Cerebellar cortex (tissue), 1 donor: ENCODE measurements at places on chromosomes 6 and 20.

GRCh38 chr20:56985066-56985685, 281.3 kb downstream of the BMP7 start:
- DNase-seq = no peak

GRCh38 chr6:100691972-100692371, 189.2 kb downstream of the ASCC3 start:
- no peak for DNase-seq

DNA sequence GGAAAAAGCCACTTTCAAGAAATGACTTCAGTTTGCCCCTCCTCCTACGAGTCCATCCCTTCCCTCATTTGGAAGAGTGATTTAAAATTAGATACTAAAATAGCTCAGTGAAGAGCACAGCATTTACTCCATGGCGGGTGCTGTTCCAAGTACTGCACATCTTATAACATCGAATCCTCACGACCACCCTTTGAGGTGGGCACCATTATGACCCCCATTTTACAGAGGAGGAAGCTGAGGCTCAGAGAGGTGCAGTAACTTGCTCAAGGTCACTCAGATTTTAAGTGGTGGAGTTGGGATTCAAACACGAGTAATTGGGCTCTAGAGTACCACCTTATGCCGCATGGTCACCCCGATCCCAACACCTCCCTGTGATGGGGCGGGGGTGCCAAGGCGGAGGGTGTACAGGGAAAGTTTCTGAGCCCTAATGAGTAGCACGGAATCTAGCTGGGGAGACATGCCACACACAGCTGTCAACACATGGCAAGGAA, 25.5 kb downstream of the TTBK1 start:
- DNase-seq = no peak

DNA sequence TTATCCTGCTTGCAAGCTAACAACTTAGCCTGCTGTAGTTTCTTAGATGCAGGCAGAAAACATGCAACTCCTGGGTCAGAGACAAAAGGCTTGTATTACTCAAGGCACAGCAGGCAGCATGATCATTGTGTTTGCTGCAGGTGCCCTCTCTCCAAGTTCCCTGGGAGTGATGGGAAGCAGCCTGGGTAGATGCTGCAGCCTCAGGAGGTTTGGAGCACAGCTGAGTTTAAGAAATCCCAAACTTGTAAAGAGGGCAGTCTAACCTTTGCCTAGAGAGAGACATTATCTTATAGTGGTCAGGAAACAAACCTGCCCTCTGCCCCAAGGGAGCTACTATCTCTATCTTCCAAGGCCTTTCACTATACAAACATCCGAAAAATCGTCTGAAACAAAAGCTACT, 61.1 kb downstream of the PFDN4 start:
- no peak for DNase-seq

- DNase-seq = no peak
Observed at GRCh38 chr20:57797401-57797800, 87.6 kb upstream of the PMEPA1 start.

GRCh38 chr6:112877134-112878100, 530.3 kb downstream of the RFPL4B start:
- DNase-seq = no peak

DNA sequence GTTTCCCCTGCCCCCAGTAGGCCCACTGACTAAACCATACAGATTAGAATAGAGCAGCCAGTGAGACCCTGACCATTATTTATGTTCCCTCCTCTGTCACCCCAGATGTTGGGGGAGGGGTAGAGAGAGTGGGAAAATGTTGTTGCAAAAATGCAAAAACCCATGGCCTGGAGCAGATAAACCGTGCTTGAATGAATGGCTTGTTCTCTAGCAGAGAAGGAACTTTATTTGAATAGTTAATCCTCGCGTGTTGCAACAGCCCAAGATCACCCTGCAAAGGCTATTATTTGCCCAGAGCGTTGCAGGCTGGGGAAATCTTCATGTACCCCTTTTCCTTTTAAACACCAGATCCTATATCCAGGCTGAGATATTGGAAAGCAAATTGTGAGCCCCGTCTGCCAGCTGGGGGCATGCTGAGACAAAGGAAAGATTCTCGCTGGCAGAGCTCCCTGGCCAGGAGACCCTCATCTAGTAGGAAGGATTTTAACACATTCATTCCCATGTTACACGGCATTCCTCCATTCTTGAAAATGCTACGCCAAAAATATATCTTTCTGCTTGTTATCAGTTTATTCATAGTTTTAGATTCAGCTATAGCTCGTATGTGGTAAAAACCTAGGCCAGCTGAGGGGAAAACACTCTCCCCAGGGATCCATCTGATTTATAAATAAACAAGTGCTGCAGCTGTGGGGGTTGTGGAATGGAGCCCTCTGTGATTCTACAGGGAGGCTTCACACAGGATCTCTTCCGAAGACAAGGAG, 53.0 kb downstream of the LINC00237 start:
- no peak for DNase-seq

- no peak for DNase-seq
Observed at GRCh38 chr20:10532361-10532760, 97.3 kb downstream of the SLX4IP start.

DNA sequence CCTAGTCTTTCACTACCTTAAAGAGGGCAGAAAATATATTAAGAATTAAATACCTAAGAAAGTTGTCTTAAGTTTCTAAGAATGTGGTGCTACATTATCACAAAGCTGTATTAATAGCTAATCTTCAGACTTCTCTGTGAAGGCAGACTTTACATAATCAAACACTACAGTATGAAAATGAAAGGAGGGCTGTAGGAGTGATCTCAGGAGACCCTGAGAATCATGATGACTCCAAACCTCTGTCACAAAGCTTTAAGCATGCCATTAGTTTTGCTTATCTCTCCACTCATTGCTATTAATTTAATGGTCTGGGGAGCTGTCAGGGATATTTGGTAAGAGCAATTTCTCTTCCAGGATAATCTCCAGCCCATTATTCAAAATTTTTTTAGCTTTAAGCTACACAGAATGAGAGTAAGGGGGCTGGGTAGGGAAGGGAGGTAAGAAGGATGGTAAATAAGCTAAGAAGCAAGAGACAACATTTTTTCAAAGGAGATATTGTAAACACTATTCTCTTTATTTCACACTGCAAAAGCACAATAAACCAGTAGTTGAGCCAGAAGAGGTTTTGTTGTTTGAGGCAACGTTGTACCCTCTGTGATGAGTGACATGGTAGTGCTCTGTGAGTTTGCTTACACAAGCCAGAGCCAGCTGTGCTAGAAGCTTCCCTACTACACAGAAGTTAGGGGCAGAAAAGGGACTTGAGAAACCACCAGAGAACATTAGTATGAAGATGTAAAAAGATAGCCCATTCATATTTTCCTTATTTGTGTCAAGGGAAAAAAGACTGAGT, 258.8 kb downstream of the GMDS start:
- DNase-seq = no peak

- DNase-seq = peak; percentile 37
Observed at GRCh38 chr6:42450477-42451332, 1.0 kb downstream of the TRERF1 start.

GRCh38 chr6:75273009-75273408, 11.6 kb downstream of the TMEM30A start:
- no peak for DNase-seq

GRCh38 chr6:47308552-47309290, 984 bp downstream of the TNFRSF21 start:
- peak; percentile 31 for DNase-seq

DNA sequence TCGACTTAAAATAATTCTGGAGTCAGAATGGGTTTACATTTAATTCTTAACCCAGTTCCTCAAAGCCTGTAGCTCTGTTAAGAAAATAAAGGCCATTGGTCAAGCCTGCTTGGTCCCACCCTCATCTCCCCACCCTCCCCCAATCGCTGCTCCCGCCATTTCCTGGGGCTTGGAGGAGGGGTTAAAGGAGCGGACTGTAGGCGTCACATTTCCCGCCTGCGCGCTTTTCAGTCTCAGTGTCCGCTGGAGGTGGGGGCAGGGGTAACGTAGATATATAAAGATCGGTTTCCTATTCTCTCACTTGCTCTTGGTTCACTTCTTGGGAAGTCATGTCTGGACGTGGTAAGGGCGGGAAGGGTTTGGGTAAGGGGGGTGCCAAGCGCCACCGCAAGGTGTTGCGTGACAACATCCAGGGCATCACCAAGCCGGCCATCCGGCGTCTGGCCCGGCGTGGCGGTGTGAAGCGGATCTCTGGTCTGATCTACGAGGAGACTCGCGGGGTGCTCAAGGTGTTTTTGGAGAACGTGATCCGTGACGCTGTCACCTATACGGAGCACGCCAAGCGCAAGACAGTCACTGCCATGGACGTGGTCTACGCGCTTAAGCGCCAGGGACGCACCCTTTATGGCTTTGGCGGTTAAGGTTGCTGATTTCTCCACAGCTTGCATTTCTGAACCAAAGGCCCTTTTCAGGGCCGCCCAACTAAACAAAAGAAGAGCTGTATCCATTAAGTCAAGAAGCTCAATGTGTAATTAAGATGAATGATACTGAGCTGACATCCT, 58.9 kb downstream of the TRIM38 start:
- peak; percentile 99 for DNase-seq

GRCh38 chr6:121451250-121451649, 15.8 kb downstream of the GJA1 start:
- peak; percentile 56 for DNase-seq

DNA sequence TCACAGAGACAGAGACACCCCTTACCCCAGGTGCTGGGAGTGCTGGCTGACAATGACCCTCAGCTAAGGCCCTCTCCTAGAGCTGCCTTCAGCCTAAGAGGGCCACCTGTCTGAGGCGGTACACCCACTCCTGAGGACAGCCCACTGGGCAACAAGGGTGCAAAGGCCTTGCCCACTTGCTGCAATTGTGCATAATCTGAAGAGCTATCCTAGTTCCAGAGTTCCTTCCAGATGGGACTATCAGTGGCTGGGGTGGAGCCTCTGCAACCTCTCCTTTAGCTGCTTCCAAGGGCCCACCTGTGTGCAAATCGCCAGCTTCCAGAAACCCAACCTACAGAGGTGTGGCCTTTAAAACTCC, 87.5 kb downstream of the PREX1 start:
- no peak for DNase-seq

- no peak for DNase-seq
Observed at GRCh38 chr6:157229132-157229618, 94.1 kb downstream of the TMEM242 start.

DNA sequence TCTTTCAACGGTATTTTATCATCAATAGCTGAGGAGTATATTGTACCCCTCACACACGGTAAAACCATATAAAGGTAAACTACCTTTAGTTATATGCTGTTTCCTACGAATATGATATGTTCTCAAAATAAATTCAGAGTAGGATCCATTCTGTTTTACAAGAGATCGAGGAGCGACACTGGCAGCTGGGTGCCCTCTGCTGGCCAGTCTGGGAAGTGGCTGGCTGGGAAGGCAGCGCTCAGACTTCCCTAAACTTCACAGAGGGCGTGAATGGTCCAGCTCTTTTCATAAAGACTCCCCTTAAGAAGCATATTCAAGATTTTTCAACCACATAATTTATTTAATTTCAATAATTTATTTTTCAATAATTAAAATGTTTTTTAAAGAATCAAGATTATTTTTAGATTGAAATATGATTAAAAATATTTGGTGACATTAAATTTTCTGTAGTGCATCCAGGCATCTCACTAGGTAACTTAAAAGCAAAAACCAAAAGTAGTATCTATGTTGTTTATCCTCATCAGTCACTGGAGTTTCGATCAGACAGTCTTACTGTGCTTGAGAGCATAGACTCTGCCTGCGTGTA, 187.5 kb upstream of the PDE10A start:
- DNase-seq = peak; percentile 79

GRCh38 chr6:170226647-170227046, 64.2 kb downstream of the DLL1 start:
- no peak for DNase-seq

- peak; percentile 26 for DNase-seq
Observed at GRCh38 chr6:145964948-145965366, 799 bp upstream of the SHPRH start.

GRCh38 chr6:143843677-143843999, 500 bp downstream of the LTV1 start:
- no peak for DNase-seq

GRCh38 chr6:164178679-164179332, 764.3 kb downstream of the QKI start:
- no peak for DNase-seq

DNA sequence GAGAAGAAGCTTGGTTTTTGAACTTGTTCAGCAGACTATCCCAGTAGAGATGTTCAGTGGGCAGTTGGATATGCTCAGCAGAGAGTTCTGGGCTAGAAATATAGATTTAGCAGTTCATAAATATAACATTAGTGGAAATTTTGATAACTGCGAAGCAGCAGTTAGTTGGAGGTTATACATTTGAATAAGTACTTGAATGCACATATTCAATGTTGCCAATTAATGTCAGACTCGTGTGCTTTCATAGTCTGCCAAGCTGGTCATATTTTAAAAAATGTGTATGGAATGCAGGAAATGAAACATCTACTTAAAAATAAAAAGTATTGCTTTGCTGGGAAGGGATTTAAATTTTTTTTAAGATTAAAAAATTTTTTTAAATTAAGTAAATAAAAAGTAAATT, 92.5 kb upstream of the E2F3 start:
- no peak for DNase-seq

- DNase-seq = no peak
Observed at GRCh38 chr6:82364087-82365015, 734 bp downstream of the TPBG start.

DNA sequence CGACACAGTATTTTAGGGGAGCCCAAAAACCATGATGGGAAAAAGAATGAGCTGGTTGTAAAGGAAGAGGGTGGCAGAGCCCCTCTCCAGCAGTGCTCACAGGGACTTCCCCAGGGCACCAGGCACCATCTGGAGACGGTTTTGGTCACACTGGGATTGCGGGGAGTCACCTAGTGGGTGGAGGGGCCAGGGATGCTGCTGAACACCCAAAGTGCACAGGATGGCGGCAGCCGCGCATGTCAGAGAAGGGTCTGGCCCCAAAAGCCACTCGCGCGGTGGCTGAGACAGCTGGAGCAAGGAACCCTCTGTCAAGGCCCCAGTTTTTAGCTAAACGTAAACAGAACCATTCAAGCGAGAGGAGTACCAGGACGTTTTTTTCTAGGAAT, 10.8 kb downstream of the CTSZ start:
- DNase-seq = no peak

GRCh38 chr6:146892613-146893401, 294.0 kb downstream of the ADGB start:
- no peak for DNase-seq

GRCh38 chr20:44866703-44867335, 18.7 kb upstream of the YWHAB start:
- no peak for DNase-seq

DNA sequence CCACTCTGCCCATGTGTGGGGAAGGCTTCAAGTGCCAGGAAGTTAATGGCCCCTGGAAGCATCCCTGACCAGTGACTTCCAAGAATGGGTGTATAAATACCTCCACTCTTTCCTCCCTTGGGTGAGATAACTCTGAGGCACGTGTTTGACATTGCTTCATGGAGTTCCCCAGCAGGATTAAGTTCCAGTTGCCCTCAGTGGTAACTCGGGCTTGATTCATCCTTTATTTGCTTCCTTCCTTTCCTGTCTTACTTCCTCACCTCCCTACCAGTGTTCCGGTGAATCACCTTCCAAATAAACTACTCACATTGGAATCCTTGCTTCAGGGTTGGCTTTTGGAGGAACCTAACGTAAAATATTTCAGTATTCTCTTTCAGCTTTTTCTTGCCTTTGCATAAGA, 84.6 kb upstream of the JAG1 start:
- DNase-seq = no peak
